ENCODE measurements at places on chromosomes 11 and 22.

DNA sequence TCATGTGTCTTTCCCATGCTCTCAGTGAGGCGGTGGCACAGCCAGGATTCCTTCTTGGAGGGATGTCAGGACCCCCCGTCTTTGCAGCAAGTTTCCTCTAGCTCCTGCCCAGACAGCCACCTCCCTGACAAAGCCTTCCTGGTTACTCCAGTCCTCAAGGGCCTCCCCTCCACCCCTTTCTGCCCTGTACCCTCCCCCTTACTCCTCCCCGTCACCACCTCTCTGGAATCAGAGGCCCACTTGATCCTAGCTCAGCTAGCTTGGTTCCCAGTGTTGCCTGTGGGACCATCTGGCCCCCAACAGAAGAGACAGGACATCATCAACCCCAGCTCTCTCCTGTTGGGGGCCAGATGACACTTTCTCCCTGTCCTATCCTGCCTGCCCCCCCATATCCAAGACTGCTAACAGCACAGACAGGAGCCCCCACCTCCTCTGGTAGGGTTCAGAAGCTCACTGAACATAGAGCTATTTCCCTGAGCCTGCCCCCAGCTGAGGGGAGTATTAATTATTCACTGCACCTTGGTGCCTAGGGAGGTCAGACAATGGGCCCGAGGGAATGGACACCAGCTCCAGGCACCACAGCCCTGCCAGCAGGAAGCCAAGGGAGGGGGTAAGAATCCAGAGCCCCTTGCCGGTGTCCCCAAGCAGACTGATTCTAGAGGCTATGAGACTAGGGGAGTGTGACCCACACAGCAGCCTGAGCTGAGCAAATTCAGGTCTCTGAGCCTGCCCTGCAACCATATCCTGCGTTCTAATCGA, 3.3 kb downstream of the GDPD5 start:
- DNase-seq: no peak

- no peak for DNase-seq
These were observed 40.9 kb downstream of the GALNT18 start for GRCh38 chr11:11580841-11581411.

DNA sequence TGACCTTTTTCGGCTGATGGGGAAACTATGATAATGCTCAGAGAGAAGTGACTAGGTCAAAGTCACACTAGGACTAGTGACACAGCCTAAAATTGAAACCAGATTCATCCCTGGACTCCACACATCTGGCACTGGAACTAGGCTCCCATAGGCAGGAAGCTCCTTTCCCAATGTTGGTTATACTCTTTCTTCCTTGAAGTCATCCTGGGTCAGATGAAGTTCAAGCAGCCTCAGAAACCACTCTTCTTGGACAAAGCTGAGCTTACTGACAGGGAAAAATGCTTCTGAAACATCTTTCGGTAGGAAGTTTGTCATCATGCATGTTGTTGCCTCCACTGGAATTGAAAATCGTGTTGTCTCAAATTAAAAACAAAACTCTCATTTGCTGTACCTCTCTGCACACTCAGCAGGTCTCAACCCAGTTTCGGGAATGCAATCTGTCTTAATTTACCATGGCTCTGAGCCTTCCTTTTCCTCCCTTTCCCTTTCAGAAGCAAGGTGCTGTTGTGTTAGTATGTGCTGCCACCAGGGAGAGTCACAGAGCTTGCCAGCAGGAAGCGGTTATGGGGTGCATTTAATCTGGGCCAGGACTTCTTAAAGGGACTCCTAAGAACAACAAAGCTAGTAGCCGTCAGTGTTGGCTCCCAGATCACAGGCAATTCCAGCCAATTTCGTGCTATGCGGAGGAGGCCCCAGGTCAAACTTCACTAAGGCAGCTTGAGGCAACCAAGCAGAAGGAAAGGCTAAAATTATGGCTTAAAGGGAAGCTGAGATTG, 384.8 kb downstream of the TENM4 start:
- DNase-seq: no peak

DNA sequence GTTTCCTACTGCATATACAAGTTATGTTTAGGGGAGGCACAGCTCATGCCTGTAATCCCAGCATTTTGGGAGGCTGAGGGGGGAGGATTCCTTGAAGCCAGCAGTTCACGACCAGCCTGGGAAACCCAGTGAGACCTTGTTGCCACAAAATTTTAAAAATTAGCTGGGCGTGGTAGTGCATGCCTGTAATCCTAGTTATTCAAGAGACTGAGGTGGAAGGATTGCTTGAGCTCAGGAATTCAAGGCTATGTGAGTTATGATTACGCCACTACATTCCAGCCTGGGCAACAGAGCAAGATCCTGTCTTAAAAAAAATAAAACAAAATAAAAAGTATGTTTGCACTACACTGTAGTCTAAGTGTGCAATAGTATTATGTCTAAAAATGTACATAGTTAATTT, 108.8 kb upstream of the TEAD1 start:
- DNase-seq: no peak

DNA sequence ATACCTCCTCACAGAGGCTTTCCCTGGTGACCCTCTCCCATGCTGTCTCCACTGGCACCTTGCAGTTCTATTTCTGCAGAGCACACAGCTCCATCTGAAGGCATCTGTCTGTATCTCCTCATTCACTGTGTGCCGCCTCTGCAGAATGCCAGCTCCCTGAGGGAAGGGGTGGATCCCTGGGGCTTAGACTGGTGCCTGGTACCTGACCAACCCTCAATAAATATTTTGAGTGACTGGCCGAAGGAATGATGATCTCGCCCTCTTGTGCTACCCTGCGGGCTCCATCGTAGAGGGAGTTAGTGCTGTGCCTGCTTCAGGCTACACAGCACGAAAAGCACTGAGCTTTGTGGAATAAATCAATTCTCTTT, 1.6 kb downstream of the CBX7 start:
- no peak for DNase-seq

DNA sequence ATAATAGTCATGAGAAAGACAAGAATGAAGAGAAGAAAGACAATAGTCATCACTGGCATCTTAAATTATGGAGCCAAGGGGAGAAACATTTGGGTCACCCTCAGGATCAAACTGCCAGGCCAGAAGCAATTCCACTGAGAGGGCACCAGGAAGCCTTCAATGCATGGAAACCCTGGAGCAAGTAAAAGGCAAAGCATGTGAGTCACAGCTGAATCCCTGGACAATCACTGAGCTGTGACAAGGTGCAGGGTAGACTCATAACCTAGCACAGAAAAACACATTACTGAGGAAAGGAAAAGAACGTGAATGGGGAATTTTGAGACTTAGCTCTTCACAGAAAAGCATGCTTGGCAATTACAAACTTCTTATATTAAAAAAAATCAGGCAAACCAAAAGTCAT, 1.6 kb downstream of the KCNJ1 start:
- no peak for DNase-seq

DNA sequence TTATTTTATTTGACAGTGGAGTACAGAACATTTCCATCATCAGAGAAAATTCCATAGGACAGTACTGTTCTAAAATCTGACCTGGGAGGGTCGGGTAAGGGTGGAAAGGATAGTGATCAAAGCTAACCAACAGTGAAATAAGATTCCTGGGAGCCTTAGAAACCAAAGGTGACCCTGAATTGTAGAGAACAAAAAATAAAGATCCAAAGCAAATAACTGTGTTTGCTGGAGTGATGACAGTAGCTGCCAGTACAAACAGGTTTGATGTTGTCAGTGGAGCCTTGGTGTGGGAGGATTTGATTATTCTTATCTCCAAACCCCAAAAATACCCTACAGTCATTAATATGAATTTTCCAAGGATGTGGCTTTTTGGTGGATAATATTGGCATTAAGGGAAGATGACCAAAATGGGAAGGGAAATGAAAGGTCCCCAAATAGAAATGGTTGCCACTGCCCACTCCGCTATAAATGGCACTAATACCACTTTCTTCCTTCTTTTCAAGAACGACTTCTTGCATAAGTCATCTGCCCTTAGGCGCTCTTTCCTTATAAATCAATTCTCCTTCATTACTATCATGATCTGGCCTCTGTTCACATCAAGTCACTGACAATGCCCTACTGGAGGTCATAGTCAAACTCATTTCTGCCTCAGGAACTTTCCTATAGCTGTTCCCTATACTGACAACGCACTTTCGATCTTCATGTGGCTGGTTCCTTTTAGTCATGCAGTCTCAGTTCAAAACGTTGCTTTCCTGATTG, 44.4 kb downstream of the EHF start:
- DNase-seq: no peak

DNA sequence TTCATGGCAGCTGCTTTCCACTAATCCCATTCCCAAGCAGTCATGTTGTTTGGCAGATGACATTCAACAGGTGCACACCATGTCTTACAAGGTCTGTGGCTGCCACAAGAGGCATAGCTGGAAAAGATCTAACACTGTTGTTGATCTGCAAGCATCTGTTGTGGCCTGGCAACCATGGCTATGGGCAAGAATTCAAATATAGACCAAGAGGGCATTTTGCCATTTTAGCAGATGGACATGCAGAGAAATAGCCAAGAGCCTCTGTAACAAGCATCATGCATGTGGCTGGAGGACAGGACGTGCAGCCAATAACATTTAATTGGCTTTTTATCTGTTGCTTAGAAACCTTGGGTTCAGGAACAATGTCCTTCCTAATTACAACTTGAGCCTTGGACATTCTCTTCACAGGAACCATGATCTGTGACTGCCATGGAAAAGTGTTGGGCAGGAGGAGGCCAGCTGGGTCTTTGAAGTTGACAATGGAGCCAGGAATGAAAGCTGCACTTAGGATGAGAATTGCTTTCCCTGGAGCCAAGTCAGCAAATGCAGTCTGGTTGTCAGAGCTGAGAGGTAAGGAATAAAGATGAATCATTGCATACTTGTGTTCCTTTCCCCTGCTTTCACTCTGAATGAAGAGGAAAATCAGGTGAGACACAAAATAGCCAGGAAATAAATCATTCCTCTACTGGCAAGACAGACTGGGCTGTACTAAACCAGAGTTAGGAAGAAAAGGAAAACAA, 113.6 kb upstream of the ANO5 start:
- DNase-seq: no peak

- no peak for DNase-seq
These were observed 178.7 kb downstream of the CADM1 start for GRCh38 chr11:115325523-115325922.

DNA sequence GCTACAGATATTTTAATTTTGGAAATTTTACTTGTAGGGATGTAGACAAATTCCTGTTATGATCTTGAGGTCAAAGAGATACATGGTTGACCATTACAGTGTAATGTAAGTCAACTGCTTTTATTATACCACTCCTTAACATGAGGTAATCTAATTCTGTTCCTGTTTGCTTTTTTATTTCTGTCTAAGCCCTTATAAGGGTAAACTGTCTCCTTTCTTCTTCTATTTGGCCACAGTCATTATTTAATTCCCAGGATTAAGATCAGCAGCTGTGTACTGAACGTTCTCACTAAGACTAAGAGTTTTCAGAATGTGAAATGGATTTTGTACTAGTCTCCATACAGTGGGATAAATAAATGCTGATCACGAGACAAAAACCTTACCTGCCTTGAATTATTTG, 32.8 kb downstream of the C2CD3 start:
- DNase-seq: no peak

DNA sequence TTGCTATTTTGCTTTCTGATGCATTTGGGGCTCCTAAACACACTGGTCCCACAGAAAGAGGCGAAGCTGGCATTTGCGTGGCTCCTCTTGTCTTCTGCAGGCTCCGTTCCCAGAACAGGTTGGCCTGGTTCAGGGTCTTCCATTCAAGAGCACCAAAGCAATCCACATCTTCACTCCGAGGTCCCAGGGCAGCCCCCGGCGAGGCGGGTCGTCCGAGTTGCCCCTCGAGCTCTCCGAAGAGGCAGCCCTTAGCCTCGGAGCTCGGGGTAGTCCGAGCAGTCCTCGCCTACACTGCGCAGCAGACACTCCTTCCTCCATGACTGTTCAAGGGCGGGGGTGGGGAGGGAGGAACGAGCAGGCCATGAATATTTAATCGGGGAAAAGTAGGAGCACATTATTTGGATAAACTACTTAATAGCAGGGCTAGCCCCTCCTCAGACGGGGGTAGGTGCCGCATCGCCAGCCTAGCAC, 321.3 kb downstream of the BLID start:
- no peak for DNase-seq

DNA sequence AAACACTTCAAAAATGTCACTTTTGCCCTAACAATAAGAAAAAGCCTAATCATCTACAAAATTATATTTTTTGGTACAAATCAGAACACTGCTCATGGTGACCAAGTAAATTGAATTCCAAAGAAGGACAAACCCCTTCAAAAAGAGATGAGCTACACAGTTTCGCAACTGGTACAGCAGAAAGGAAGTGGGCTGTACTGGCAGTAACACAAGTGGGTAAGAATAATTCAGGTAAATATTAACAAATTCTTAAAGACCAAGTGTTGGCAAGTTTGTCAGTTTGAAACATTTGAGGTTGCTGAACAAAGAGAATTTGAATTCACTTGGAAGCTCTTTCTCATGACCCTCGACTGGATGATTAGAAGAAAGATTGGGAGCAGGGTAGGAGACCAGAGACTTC, 35.5 kb downstream of the MSANTD4 start:
- no peak for DNase-seq

DNA sequence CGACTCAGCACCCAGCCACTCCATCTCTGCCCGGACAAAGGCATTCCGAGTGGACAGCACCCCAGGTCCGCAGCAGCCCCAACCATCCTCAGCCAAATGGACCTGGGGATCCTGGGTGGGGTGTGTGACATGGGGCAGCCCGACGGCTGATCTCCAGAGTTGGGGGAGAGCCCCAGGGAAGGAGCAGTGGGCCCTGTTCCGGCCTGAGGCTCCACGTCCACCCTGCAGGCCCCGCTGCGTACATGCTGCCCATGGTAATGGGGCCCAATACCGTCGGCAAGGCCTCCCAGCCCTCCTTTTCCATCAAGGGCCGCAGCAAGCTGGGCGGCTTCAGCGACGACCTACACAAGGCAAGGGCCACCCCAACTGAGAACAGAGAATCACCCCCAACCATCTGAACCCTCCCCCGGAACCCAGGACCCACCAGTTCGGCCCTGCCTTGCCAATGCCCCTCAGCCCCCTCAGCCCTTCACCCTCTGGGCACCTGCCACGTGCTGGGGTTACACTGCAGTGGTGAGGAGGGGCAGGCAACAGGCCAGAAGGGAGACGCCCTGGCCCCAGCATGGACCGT, 5.4 kb downstream of the SCGB1C1 start:
- no peak for DNase-seq

- DNase-seq: no peak
These were observed 25.5 kb downstream of the KREMEN1 start for GRCh38 chr22:29098296-29098695.

- DNase-seq: no peak
These were observed 58.9 kb upstream of the ARHGAP32 start for GRCh38 chr11:129251067-129251466.

GRCh38 chr22:49774499-49775151, 53.0 kb downstream of the BRD1 start:
- DNase-seq: no peak

DNA sequence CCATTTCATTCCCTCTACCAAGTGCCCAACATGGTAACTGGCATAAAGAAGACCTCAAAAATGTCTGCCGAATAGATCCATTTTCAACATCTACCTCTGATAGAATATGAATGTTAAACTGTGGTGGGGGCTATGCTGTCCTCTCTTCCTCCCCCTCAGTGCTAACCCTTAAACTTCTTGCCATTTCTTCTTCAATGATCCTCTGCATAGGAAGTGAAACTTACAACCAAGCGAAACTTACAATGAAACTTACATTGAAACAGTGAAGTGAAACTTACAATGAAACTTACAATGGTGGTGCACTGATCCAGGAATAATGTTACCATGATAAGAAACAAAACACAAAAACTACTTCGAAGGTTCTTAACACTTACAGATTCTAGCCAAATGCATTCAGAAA, 4.7 kb downstream of the RTCB start:
- DNase-seq: no peak
